ENCODE measurements at places on chromosomes 11 and 22. TPM values are rescaled to one million over a fixed set of nuclear protein-coding genes. Genes with fewer than 3 reads are reported as not detected.

Gene APLNR
- polyA plus RNA-seq, result 0.14 TPM

Gene SESN3
- 3.7 TPM for polyA plus RNA-seq

Gene TRIM51
- polyA plus RNA-seq, result not detected

Gene CYP2D6
- 6.3 TPM for polyA plus RNA-seq

Gene CCDC90B
- 38.4 TPM for polyA plus RNA-seq

Gene MRGPRX3
- 0.33 TPM for polyA plus RNA-seq

Gene CASP1
- 16.7 TPM for polyA plus RNA-seq

Gene KREMEN1
- polyA plus RNA-seq, result 29.1 TPM

Gene DTX4
- polyA plus RNA-seq, result 1.8 TPM

Measured in esophagus (tissue), 2 donors.